H1 (cell line): ENCODE measurements at places on chromosomes 3 and 15.

- no peak for DNase-seq
These were observed 6.6 kb downstream of the DTWD1 start for GRCh38 chr15:49627407-49627877.

GRCh38 chr15:76994971-76995945 is at the start of gene PSTPIP1:
TSS of gene PSTPIP1 (plus strand) at chr15:76995126. CDS start at chr15:76995574, 448 bp downstream.
- no peak for DNase-seq

DNA sequence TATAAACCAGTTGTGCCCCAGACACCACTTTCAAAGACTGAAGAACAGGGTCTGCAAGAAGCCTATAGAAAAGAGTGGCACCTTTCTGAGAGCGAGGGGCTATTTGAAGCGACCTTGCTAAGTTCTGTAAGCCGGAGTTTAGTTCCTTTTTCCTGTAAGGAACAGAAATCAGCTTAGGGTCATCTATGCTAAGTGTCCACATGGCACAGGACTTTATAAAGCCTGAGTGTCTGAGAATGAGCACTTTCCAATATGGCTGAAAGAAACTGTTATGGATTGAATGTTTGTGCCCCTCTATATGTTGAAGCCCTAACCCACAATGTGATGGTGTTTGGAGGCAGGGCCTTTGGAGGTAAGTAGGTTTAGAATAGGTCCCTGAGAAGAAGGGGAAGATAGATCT is 4.0 kb upstream of the A4GNT start:
- DNase-seq: no peak

DNA sequence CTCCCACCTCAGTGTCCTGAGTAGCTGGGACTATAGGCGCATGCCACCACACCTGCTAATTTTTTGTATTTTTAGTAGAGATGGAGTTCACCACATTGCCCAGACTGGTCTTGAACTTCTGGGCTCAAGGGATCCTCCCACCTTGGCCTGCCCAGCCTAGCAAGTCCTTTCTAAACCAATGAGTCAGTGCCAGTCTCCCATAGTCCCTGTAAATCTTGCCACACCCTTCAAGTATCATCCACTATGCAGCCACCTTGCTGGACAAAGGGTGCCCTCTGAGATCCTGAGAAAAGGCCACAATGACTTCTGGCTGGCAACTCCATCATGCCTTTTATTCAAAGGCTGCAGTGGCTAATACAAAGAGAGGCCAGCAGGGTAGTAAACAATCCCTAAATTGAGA is 184.0 kb downstream of the ABHD5 start:
- no peak for DNase-seq

DNA sequence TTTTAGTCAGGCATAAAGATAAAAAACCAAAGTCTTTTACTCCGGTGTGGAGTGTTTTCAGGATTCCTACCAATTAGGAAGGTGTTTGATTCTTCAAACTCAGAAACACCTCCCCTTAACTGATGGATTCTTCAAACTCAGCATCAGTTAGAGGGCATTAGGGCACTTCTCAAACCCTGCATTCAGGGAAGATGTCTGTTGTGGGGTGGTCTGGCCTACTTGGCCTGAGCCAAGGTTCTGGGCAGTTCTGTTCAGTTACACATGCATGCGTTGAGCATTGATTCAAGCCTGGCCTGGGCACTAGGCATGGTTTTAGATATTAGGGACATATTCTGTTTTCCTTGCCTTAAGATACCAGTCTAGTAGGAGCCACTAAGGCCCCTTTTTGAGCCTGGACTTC is 1.0 kb downstream of the HGD start:
- DNase-seq: no peak

DNA sequence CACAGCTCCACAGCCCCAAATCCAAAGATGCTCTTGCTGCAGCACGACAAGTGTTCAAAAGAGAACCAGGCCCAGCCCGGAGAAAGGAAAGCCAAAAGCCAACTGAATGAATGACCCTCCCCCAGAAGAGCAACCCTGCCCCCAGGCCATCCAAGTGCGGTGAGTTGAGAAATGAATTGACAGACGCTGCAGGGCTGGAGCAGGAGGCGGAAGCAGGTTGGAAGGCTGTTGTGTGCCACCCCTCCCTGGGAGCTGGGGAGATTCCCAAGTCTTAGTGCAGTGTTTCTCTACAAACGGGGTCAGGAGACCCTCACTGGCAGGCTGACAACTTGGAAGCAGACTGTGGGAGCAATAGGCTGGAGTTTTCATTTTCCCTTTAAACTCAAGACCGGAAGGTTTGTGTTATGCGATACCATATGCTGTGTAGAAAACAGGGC is 3.5 kb upstream of the SPTBN5 start:
- no peak for DNase-seq

DNA sequence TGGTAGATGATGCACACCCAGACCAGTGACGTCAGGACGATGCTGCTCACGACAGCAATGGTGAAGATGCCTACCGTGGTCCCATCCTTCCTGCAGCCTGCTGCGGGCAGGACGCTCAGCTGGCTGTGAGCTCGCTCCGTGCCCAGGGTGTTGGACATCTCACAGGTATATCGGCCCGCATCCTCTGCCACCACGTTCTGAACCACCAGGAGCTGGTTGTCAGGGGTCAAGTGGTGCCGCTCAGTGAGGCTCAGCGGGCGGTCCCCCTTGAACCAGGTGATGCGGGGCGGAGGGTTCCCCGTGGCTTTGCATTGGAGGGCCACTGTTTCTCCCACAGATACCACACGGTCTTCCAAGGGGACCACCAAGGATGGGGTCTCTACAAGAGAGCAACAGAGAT is 117.8 kb downstream of the LRIG1 start:
- DNase-seq: no peak

GRCh38 chr3:186385856-186386602 is 24.0 kb upstream of the DGKG start:
- DNase-seq: no peak

GRCh38 chr15:44763848-44764247 is 27.5 kb downstream of the TRIM69 start:
- no peak for DNase-seq

- DNase-seq: no peak
These were observed 209.2 kb upstream of the NR2F2 start for GRCh38 chr15:96121086-96121920.

GRCh38 chr3:185781759-185782158 is 43.1 kb downstream of the IGF2BP2 start:
- DNase-seq: no peak

DNA sequence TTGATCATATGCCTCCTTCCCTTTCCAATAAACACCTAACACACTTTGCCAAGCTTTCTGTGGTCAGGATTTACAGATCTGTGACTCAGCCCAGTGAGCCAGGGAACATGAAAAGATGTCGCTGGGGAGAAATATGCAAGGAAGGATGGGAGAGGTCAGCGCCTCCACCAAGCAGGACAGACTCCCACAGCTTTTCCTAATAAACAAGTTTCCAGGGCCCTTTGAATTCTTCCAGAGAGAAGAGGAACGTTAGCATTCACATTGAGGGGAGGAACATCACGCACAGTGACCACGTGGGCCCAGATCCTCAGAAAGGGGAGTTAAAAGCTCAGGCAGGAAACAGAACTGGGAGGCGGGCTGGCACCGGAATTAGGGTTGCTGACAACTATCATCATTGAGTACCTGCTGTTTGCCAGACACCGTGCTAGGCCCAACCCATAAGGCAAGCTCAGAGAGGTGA is 33.3 kb upstream of the MRPS22 start:
- no peak for DNase-seq

- no peak for DNase-seq
These were observed 230.6 kb upstream of the CNTN3 start for GRCh38 chr3:74845081-74845480.

DNA sequence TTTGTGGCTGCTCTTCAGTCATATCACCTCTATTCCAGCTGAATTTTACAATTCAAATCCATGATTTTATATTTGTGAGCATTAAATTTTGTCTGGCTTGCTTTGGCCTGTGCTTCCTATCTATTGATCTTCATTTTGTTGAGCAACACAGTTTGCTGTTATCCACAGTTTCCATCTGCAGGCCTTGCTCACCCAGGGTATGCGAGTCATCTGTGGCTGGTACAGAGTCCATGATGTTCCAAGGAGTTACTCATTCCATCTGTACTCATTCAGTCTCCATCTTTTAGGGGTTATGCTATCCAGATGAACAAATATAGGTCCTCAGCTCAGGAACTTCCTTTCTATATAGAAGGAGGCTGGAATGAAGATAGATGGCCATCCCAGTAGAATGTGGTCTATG is 70.1 kb upstream of the CCK start:
- no peak for DNase-seq

- DNase-seq: peak; percentile 81
These were observed 533 bp upstream of the SMAD3 start for GRCh38 chr15:67064607-67065530.

- no peak for DNase-seq
These were observed 19.0 kb upstream of the TRAK1 start for GRCh38 chr3:42071904-42072812.
